ENCODE measurements at places on chromosomes 12 and 14. TPM values are rescaled to one million over a fixed set of nuclear protein-coding genes. Genes with fewer than 3 reads are reported as not detected.

- DNase-seq = no peak
Measured at GRCh38 chr12:23049180-23049579, 424.2 kb downstream of the ETNK1 start.

DNA sequence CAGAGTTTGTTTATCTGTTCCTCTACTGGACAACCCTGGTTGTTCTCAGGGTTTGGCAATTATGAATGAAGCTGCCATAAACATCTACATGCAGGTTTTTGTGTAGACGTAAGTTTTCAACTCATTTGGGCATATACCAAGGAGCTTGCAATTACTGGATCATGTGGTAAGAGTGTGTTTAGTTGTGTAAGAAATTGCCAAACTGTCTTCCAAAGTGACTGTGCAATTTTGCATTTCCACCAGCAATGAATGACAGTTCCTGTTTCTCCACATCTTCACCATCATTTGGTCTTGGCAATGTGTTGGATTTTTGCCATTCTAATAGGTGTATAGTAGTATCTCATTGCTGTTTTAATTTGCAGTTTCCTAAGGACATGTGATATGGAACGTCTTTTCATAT is 39.8 kb upstream of the FBXO33 start:
- no peak for DNase-seq

GRCh38 chr12:54000116-54001114 is at the start of gene HOXC9:
Gene HOXC9 (plus strand): TSS chr12:54000161. CDS start chr12:54000189, 28 bp downstream.
- no peak for DNase-seq

DNA sequence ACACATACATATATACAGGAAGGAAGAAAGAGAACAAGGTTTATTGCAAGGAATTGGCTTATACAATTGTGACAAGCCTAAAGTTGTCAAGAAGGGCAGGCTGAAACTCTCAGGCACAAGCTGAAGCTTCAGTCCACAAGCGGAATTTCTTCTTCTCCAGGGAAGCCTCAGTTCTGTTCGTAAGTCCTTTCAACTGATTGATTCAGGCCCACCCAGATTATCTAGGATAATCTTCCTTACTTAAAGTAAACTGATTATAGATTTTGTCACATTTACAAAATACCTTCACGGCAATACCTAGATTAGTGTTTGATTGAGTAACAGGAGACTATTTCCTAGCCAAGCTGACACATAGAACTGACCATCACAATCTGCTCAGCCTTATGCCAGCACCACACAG is 81.5 kb upstream of the TMEM260 start:
- no peak for DNase-seq

DNA sequence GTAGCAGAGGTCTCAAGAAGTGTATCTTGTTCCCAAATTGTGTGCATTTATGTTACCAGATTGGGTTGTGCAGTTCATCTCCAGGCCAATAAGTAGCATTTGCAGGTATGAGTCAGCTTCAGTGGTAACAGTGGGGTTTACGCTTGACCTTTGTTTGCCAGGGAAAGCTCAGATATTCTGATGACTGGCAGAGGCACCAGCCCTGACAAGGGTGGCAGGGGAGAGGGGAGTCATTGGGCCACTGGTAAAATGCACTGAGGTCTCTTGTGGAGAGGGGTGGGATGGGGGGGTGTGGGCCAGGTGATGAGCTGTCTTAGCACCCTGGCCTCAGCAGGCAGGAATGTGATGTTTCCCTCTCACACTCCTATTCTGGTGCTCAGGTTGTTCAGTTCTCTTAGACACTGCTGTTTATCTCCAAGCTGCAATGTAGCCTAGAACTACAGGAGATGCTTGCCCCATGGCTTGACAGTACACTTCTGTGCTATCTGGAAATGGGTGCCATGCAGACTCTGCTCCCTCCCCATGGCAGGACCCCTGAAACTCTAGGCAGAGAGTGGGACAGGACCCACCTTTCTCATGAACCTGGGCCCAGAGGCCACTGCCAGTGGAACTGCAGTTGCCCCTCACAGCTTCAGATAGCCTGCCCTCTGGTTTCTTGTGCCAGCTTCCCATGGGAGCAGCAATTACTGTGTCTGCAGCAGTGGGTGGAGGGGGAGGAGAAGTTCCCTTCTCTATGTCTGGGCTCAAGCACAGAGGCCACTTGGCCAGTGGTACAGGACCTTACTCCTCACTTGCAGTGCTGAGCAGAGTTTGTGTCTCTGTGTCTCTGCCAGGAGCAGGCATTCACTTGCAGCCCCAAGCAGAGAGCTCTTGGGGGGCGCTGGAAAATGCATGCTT is 31.9 kb downstream of the USP15 start:
- DNase-seq = no peak

GRCh38 chr14:72879431-72879830 is 14.5 kb downstream of the DPF3 start:
- DNase-seq = no peak

GRCh38 chr14:70827347-70827746 is 18.0 kb upstream of the MAP3K9 start:
- no peak for DNase-seq

DNA sequence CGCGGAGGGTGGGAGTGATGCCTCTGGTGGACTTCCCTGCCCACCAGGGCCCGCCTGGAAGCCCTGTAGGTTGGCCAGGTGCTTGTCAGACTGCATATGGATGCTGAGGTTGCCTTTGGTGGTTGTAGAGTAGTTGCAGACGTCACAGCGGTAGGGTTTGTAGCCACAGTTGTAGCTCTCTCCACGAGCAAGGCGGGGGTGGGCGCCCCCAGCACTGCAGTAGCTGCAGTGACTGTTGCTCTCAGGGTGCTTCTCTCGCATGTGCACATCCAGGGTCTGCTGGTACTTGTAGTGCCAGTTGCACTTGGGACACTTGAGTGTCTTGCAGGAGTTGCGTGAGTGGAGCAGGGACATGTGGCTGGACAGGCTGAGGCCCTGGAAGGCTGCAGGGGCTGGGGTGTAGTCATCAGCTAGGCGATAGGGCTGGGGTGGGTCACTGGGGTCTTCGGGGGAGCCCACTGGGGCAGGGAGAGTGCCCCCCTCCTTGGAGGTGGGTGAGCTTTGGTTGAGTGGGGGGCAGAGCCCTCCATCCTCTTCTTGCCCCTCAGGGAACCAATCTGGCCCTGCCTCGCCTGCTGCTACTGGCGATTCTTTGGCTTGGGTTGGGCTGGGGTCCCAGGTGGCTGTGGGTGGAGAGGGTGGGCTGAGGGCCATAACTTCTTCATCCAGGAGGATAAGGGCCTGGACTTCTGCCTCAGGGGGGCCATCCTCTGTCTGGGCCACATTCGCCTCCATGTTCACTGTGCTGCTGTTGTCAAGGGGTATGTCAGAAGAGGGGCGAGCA is 17.7 kb downstream of the ZFHX2 start:
- no peak for DNase-seq

- DNase-seq = no peak
Measured at GRCh38 chr12:71492604-71493003, 53.0 kb downstream of the LGR5 start.

DNA sequence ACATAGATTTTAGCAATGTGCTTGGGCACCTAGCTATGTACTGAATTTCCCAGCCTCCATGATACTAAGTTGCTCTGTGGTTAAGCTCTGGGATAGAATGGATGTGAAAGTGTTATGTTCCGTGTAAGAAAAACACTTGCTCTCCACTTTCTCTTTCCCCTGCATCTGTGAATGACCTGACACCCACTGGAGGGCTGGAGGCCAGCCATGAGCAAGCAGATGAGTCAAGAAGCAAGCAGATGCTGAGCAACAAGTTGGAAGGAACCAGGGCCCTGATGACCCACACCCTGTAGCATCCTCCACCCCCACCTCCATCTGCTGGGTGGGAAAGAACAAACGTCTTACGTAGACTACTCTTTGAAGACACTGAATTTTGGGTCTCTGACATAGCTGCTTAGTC is 56.6 kb downstream of the EID3 start:
- DNase-seq = no peak

DNA sequence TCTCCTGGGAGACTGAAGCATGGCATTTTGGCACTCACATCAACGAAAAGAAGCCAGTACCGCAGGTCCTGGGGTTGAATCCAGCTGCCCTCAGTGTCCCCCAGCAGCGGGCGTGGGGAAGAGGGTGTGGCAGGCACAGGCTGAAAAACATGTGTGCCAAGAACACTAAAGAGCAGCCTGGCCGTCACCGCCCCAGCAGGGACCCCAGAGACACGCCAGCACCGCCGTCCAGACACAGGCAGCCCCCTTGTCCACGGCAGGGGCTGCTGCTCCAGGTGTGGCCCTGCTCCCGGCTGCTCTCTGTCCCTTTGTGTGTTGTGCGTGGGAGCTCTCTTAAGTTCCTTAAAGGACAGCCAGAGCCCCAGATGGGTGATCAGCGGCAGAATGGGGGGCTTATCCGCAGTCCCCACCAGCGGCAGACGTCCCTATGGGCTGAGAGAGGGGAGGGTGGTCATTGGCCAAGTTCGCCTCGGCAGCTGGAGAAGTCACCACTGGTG is 556 bp downstream of the PHETA1 start:
- peak; percentile 17 for DNase-seq

- no peak for DNase-seq
Measured at GRCh38 chr12:121827351-121828099, 23.7 kb downstream of the SETD1B start.

DNA sequence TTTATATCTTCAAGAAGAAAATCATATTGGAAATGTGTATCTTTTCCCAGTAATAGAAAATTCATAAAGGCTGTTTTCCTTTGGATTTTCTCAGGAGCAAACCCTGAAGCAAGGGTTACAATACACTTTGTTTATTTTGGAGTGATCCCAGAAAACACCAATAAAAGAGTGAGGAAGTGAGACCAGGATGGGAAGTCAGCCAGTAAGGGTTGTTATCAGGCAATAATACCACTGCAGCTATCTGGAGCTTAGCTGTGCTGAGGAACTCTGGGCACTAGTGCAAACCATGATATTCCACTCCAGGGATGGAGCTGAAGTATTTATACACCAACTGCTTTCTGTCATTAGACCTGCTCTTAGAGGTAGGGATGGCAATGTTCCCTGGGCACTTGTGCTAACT is 1002.3 kb downstream of the FLRT2 start:
- peak; percentile 37 for DNase-seq

DNA sequence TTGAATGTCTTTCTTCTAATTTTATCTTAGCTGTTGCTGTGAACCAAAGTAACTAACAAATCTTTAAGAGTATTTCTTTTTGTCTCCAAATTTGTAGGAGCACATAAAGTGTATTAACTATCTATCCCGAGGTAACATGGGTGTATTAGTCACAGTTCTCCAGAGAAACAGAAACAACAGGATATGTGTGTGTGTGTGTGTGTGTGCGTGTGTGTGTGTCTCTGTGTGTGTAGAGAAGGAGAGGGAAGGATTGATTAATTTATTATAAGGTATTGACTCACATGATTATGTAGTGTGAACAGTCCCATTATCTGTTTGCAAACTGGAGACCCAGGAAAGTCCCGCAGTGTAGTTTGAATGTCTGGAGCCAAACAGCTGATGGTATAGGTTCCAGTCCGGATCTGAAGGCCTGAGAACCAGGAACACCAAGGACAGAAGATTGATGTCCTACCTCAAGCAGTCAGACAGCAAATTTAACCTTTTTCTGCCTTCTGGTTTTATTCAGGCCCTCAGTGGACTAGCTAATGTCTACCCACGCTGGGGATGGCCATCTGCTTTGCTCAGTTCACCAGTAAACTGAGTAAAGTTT is 14.4 kb downstream of the G2E3 start:
- peak; percentile 27 for DNase-seq

DNA sequence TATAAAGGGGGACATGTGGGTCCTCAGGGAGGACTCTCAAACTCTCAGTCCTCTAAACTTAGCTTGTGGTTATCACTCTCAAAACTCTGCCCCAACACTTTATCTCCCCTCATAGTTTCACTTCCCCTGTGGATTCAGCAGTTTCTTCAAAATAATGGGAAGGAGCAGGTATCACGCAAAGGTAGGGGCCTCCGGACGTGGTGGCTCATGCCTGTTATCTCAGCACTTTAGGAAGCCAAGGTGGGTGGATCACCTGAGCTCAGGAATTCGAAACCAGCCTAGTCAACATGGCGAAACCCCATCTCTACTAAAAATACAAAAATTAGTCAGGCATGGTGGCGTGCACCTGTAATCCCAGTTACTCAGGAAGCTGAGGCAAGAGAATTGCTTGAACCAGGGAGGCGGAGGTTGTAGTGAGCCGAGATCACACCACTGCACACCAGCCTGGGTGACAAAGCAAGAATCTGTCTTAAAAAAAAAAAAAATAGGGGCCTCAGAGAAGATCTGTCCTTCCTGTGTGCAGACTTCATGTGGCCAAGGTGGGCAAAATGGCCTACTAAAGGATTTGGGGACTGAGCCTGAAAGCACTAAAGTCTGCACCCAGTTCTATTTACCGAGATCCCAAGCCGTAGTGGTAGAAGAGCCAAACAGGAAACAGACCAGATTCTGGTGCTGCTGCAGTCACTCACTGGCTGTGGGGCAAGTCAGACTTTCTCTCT is 6.4 kb downstream of the ITGB7 start:
- DNase-seq = no peak

DNA sequence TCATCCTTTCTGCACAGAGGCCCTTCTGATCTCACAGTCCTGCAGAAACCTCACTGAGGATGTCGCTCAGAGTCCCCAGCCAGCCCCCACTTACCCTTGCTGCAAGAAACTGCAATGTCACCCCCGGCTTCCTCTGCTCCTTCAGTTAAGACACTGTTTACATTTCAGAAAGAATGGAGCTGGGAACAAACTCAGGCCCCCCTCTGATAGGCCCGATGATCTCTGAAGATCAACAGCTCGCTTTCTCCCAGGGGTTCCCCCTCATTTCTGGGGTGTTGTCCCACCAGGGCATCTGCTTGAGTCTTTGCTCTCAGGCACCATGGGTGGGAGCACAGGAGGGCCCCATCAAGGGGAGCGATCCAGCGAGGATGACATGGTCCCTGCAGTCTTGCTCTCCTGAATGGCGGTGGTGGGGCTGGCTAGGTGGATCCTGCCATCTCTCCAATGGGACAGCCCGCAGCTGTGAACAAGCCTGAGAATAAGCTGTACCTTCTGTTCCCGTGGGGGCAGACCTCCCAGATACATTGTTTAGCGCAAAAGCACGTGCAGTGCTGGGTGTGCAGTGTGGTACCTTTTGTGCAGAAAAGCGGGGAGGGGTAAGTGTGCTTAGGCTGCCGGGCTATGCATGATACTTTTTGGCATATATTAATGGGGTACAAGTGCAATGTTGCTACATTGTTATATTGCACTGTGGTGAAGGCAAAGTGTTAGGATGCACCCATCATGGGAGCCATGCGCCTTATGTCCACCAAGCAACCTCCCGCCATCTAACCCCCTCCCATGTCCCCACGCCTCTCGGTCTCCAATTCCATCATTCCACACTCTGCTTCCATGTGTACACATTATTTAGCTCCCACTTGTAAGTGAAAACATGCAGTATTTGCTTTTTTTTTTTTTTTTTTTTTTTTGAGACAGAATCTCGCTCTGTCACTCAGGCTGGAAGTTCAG is 6.7 kb upstream of the NCOR2 start:
- no peak for DNase-seq

MYH7 gene
- total RNA-seq = 0.12 TPM

ZCCHC8 gene
- 19.0 TPM for total RNA-seq

TTC9 gene
- 8.1 TPM for total RNA-seq

LMNTD1 gene
- total RNA-seq = not detected

AMN1 gene
- 8.9 TPM for total RNA-seq

BIN2 gene
- 9.8 TPM for total RNA-seq

NRXN3 gene
- total RNA-seq = 20.3 TPM

SRRM4 gene
- total RNA-seq = 0.03 TPM

TAS2R7 gene
- not detected for total RNA-seq

GALNT6 gene
- 6.2 TPM for total RNA-seq
